NCI-H187 (cell line): ENCODE measurements at places on chromosomes 11 and 22.

DNA sequence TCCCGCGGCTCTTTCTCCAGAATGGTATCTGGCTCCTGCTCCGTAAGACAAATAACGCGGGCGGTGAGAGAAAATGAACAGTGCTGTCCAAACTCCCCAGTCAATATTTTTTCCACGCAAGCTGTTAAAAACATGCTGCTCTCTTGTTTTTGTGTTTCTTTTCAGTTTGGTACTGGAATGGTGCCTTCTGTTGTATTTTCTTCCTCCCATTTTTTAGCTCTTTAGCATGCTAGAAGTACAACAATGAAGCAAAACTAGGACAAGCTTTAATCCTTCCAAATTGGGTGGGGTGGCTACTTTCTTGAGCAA lies 599 bp upstream of the PPP2R1B start:
- DNase-seq = no peak

DNA sequence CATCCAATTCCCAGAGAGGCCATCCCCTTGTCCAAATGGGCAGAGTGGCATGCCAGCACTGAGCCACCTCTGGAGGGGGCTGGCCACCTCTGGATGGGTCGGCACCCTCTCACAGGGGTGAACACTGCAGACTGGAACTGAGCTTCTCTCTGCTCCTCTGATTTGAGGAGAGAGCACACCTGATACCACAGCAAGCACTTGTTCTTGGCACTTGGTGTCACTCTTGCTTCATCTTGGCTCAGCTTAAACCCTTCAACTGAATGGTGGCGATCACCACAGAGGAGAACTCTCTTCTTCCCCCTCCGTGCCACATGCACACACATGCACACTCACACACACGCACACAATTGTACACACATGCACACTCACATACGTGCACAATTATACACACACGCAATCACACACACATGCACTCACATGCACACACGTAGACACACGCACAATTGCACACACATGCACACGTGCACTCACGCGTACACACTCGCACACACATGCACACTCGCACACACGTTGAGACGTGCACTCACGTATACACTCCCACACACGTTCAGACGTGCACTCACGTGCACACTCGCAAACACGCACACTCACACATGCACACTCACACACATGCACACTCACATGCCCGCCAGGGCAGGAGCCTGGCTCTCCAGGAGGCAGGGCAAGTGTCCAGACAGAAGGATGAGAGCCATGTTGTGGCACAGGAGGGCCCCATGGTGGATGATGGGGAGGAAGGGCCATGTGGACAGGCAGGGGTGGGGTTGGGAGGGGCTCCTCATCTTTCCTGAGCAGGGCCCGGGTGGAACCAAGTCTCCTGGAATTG lies 23.4 kb downstream of the OVOL1 start:
- no peak for DNase-seq

- no peak for DNase-seq
These were observed 104.9 kb downstream of the ARFGAP2 start for GRCh38 chr11:47071791-47072261.

DNA sequence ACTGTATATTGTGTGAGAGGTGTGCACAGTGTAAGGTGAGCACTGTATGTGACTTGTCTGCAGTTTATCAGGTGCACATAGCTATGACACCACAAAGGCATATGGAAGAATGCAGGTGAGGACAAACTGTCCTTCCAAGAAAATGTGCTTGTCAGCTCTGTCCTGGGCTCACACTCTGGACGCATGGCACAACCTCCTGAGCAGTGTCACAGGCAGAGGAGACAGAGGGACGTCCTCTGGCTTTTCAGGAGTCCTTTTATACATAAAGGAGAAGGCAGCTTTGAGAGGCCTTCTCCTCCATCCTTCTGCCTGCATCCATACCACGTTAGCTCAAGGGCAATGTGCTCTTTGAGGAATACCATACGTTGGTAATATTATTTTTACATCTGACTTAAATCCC lies 7.5 kb upstream of the MYOD1 start:
- DNase-seq = no peak

GRCh38 chr22:19063581-19064353 lies 58.4 kb downstream of the DGCR2 start:
- no peak for DNase-seq

- DNase-seq = no peak
These were observed 24.5 kb downstream of the MCHR1 start for GRCh38 chr22:40703736-40704135.

GRCh38 chr11:36165621-36166397 lies 123.4 kb downstream of the COMMD9 start:
- no peak for DNase-seq

- no peak for DNase-seq
These were observed 985.8 kb downstream of the TBC1D22A start for GRCh38 chr22:47748271-47748670.

GRCh38 chr11:19938169-19938856 lies 222.0 kb downstream of the DBX1 start:
- DNase-seq = no peak
